CD4-positive, alpha-beta T cell treated with Interleukin-4 for 1 hour (primary cell): ENCODE measurements at places on chromosomes 1 and 21.
A peak's percentile ranks its signal among the peaks of the same experiment; 100 is the strongest.

GRCh38 chr1:51551081-51551480 is 32.0 kb upstream of the EPS15 start:
- DNase-seq: no peak

DNA sequence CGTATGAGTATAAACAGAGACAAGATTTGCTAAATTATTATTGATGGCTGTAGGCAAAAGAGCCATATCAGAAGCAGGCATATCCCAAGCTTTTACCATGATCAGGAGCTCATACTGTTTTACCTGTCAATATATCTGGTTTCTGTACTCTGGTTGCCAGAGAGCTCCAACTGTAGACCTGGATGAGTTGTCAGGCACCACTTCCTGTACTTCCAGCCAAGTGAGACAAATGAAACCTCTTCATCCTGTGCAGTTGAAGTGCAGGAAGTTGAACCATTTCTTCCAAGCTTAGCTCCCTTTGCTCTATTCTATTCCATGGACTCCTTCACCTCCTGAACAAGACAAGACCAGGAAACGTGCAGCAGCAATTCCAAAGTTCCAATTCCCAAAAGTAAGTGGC is 115.6 kb downstream of the ZNF281 start:
- DNase-seq: no peak

DNA sequence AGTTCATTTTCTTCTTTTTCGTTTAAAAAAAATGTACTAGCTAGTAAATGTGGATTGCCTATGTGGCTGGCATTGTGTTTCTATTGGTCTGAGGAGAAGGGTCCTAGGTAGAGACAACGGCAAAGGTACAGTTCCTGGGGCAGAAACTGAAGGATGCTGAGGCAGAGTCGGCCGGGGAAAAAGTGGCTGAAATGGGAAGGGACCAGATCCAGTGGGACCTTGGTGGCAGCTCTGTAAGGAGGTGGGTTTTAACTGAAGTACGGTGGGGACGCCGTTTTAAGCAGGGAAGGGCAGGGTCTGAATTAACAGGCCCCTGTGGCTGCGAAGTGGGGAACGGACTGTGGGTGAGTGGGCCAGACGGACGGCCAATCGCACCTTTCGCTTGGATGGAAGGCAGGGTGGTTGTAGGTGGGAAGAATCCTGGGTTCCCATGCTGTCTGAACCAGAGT is 420 bp upstream of the VPS13D start:
- DNase-seq: no peak

DNA sequence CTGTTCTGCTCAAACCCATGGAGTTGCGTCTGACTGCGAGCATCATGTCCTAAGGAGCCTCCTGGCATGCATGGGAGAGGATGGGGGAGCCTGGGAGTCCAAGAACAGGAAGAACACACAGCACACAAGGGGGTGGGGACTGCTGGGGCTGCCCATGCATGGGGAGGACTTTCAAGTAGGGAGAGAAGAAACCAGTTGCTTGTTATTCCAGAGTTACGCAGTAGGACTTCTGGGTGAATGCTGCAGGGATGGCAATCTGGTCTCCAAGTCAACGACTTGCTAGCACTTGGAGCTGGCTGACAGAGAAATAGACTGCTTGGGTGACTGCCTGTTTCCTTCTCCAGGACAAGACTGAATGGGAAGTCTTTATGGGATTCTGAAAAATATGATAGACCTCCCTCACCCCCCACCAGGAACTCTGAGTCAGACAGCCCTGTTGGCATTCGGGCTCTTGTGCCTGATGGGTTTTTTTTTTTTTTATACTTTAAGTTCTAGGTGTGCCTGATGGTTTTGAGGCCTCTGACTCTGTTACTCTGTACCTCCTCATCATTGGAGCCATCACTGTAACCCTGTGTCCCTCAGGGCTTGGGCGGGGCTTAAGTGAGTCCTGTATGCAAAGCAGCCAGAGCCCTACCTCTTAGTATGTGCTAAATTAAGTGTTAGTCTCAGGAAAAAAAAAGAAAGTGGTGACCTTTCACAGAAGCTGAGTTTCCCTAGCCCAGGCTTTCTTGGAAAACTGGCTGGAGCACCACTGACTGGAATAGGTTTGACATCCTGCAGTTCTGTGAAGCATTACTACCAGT is 30.3 kb downstream of the MAP3K21 start:
- DNase-seq: no peak

- DNase-seq: no peak
Measured at GRCh38 chr1:70487910-70488665, 77.0 kb downstream of the CTH start.

DNA sequence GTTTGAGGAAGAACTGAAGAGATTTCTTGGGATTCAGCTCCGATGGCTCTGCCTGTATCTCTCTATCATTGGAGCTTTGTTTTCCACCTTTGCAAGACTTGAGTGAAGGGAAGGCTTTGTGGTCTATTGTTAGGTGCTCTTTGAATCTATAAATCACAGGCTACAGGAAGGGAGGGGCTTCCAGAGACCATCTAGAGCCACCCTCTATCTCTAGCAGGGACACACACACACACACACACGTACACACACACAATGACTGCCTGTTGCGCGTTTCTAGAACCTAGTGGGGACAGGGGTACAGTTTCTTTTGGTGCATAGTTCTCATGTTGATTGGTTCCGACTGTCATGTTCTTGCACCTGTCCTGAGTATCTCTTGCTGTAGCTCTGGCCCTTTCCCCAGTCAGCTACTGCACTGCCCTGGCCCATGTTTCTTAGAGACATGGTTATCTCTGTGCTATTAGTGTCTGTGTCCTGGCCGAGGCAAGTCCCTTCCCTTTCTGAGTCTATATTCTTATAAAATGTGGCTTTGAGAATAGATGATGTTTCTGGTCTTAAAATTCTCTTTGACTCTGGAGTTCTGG is 60.7 kb downstream of the MAN1C1 start:
- peak; percentile 39 for DNase-seq

- DNase-seq: peak; percentile 87
Measured at GRCh38 chr1:869499-870244, 54.1 kb upstream of the SAMD11 start.

DNA sequence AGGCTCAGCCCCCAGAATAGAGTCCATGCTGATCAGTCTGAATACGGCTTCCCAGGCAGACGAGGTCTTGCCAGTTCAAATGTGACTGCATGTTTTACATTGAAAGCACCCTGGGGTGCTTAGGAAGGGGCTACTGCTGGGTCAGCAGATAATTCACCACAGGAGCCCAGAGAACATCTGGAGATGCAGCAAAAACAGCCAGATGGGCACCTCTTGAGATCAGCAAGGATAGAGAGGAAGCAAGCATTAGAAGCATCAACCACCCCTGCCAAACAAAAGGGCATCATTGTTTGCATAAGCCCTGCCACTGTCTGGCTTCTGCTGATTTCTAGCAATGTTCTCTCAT is 403.1 kb downstream of the RRAGC start:
- no peak for DNase-seq

GRCh38 chr1:3469849-3470649 is 15.6 kb downstream of the ARHGEF16 start:
- DNase-seq: no peak

GRCh38 chr1:148263906-148264255 is 111.8 kb upstream of the NBPF11 start:
- DNase-seq: no peak

DNA sequence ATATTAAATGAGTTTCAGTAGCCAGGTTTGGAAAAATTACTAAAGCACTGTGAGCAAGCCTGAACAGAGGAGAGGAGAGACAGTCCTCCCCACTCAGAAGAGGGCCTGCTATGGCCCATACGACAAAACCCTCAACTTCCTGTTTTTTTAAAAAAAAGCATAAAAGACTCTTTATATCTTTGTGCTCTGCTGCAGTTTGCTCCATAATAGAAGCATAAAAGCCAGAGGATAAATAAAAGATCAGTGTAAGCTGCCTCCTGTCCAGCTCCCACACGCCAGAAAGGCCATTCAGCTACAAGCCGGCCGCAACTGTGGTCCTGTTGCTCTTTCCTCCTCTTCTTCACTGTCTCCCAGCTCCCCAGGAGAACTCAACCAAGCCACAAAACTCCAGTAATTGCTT is 37.8 kb downstream of the NID1 start:
- no peak for DNase-seq

DNA sequence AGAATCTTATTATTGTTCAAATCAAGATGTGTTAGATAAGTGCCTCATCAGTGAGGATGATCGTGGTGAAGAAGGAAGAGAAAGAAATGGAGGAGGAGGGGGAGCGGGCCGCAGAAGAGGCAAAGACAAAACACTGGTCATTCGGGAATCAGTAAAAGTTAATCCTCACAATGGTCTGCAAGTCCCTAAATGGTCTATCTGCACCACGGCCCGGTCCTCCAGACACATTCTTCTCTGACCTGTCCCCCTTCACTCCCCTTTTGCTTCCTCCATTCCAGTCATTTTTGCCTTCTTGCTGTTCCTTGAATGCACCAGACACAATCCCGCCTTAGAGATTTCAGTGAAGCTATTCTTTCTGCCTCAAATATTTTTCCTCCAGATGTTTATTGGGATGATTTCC is 240.1 kb upstream of the ADGRL2 start:
- DNase-seq: no peak

DNA sequence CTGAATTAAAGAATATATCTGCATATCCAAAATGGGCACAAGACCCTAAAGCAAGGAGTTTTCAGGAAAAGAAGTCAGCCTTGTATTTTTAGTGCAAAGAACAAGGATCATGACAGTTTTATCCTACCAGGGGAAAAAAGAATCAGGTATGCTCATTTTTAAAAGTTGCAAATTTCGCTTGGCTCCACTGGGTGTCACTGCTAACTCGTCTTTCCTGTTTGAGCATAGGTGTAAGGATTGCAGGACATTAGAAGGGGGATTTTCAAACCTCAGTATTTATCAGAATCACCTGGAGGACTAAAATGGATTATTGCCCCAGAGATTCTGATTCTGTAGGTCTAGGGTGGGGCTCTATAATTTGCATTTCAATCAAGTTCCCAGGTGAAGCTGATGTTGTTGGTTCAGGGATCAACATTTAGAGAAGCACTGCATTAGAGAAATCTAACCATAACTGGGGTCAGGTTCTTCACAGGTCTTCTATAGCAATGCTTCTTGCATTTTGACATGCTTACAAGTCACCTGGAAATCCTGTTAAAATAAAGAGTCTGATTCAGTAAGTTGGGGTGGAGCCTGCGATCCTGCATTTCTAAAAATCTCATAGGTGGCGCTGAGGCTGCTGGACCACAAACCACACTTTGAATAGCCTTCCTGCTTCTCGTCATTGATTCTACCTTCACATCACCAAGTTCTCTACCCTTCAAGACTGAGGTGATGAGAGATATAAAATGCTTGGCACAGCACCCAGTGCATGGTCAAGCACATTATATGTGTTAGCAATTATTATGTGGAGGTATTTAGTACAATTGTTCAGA is 39.6 kb downstream of the NUF2 start:
- no peak for DNase-seq

- no peak for DNase-seq
Measured at GRCh38 chr1:27106561-27107323, 48.2 kb downstream of the SLC9A1 start.

- DNase-seq: no peak
Measured at GRCh38 chr21:35273333-35273732, 224.2 kb upstream of the RUNX1 start.

DNA sequence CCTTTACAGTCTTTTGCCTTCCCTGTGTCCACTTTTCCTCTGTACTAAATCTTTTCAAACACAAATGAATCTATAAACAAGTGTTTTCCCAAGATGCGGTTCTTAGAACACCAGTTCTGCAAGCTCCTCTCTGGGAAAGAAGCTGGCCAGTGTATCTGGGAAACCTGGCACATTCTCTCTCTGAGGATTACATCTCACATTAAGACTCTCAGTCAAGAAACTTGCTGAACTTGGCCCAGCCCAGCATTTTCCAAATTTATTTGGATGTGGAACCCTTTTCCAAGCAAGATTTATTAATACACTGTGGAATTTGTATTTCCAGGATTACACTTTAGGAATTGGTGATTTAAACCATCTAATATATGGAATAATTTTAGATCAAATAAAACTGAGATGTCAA is 105.7 kb downstream of the ZNF281 start:
- no peak for DNase-seq

- DNase-seq: no peak
Measured at GRCh38 chr1:24900486-24900849, 29.6 kb downstream of the RUNX3 start.

- no peak for DNase-seq
Measured at GRCh38 chr1:151502035-151502700, 9.0 kb upstream of the CGN start.

- DNase-seq: no peak
Measured at GRCh38 chr1:7371926-7372325, 399.2 kb upstream of the VAMP3 start.

DNA sequence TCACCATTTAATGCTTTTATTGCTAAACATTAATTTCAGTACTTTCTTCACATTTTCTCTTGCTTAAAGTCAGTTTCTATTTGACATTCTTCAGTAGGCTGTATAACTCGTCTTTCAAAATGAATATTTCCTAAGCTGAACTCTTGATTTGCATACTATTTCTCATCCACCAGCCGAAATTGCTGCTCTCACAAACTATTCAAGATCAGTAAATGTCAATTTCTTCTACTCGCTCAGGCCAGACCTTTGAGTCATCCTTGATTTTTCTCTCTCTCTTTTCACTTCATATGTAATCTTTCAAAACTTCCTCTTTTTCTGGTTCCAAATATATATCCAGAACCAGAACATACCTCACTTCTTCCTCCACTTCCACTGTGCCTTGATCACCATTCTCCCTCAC is 990.0 kb downstream of the KCNT2 start:
- DNase-seq: no peak

DNA sequence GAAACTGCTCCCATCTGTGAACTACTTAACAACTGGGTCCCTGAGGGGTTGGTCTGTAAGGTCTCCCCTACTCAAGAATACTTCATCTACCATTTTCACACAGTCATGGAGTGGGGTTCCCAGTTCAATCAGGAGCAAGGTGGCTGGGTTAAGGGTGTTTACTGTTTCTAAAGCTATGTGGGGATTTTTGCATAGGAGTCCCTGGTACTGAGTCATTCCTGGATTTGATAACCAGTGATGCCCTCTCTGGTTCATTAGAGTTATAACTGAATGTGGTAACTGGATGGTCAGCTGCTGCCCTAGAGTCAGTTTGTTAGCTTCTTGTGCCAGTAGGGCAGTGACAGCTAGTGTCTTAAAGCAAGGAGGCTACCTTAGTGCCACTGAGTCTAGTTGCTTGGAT is 29.4 kb upstream of the KCNJ15 start:
- DNase-seq: no peak

- no peak for DNase-seq
Measured at GRCh38 chr1:2215329-2215728, 12.8 kb upstream of the SKI start.

DNA sequence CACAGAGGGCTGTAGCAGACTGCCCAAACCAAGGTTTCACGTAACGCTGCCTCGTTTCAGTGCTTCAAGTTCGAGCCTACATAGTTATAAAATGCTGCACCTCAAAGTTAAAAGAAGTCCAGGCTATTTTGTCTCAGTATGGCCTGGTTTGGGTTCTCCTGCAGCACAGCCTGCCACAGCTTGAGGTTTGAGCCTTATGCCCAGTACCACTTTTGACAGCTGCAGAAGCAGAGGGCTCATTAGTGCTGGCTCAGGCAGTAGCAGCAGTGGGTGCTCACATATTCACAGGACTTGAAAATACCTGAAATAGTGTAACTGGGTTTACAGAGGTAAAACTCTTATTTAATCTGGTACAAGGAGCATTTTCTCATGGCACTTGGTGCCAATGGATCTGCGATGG is 15.3 kb downstream of the SPATA46 start:
- no peak for DNase-seq

GRCh38 chr1:233289676-233290075 is 5.8 kb downstream of the PCNX2 start:
- no peak for DNase-seq
